Activated T-helper 2 cell treated with anti-CD3 and anti-CD28 coated beads, Interferon-gamma antibody, Interleukin-2, Interleukin-4, amounts not matched to agents 10 μg/mL and 5 μg/mL and 100 μg/mL, durations not matched to agents 14 hours and 24 hours and 36 hours (primary cell): ENCODE measurements at places on chromosomes 2 and 18. TPM values are rescaled to one million over a fixed set of nuclear protein-coding genes. Genes with fewer than 3 reads are reported as not detected.

Gene LBH
- total RNA-seq = 60.8 and 61.1 TPM in 2 replicates

Gene MC2R
- not detected in 2 replicates for total RNA-seq

Gene DUSP2
- 238 and 260 TPM in 2 replicates for total RNA-seq

Gene GALNT5
- total RNA-seq = not detected in 2 replicates

Gene UGT1A10
- not detected in 2 replicates for total RNA-seq

- DNase-seq = no peak
- H3K36me3 ChIP-seq = no peaks in the 10 kb centered on the region
- no peaks in the 10 kb centered on the region for H3K4me1 ChIP-seq
- peaks cover 41% of the 10 kb centered on the region for H3K27me3 ChIP-seq
- no peak overlapping the region for H3K4me3 ChIP-seq
These were observed 59.5 kb downstream of the FAM168B start for GRCh38 chr2:131033786-131034121.

- H3K27me3 ChIP-seq = no peaks in the 10 kb centered on the region
- H3K4me1 ChIP-seq = no peaks in the 10 kb centered on the region
- H3K36me3 ChIP-seq = no peaks in the 10 kb centered on the region
- no peak for DNase-seq
- no peak overlapping the region for H3K27ac ChIP-seq
- H3K4me3 ChIP-seq = no peak overlapping the region
These were observed 79.4 kb downstream of the FSIP2 start for GRCh38 chr2:185817991-185818390.

GRCh38 chr2:241689306-241689705, 2.7 kb upstream of the DTYMK start:
- H3K36me3 ChIP-seq = peaks cover 38% of the 10 kb centered on the region
- peak overlapping the region; percentile 61 for H3K4me3 ChIP-seq
- H3K4me1 ChIP-seq = peaks cover 13% of the 10 kb centered on the region
- no peak for DNase-seq
- no peaks in the 10 kb centered on the region for H3K27me3 ChIP-seq

DNA sequence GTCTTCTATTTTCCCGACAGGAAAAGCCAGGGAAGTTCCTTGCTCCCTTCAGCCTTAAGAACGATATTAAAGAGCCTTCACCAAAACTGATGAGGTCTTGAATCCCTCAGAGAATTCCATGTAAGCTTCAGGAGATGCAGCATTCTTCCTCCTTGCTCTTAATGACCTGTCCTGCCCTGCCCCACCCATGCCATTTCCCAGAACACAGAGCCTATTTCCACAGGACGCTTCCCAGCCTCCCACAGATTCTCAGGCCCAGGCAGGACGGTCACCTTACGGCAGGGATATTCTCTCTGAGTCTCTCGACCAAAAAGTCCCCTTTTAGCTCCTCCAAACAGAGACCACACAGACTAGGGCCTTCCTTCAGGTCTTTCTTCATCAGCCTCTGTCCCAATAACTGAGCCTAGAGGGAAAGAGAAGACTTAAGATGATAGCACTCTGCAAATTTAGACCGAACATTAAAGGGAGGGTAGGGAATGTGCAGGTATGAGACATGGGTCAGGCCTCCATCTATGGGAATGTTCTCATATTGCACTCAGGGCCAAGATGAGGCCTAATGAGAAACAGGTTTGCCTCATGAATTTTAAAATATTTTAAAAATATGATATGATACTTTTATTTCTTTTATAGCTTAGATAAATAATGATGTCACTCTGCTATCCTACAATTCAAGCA, 62.1 kb downstream of the COBLL1 start:
- no peak overlapping the region for H3K4me3 ChIP-seq
- H3K36me3 ChIP-seq = no peaks in the 10 kb centered on the region
- H3K4me1 ChIP-seq = no peaks in the 10 kb centered on the region
- no peaks in the 10 kb centered on the region for H3K27me3 ChIP-seq

- H3K4me1 ChIP-seq = no peaks in the 10 kb centered on the region
- no peaks in the 10 kb centered on the region for H3K36me3 ChIP-seq
- DNase-seq = no peak
- no peaks in the 10 kb centered on the region for H3K27me3 ChIP-seq
- no peak overlapping the region for H3K27ac ChIP-seq
These were observed 201.7 kb downstream of the PTH2R start for GRCh38 chr2:208608122-208608835.

DNA sequence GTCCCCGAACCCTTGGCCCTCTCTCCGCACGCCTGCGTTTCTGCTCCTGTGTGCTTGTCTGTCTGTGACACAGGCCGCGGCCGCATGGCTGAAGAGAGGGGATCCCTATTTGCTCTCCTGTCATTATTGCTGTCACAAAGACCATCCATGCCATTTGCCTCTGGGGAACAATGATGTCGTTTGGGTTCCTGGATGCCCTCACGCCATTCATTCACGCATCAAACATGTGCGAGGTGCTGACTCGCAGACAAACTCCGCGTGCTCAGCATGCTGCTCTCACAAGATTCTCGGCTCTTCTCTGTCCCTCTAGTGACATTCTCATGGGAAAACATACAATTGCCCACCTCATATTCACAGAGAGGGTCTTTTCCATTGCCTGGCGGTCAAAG, 67.8 kb downstream of the ASB1 start:
- no peak for DNase-seq
- H3K27me3 ChIP-seq = peaks cover 2% of the 10 kb centered on the region
- no peak overlapping the region for H3K4me3 ChIP-seq
- peaks cover 23% of the 10 kb centered on the region for H3K4me1 ChIP-seq

DNA sequence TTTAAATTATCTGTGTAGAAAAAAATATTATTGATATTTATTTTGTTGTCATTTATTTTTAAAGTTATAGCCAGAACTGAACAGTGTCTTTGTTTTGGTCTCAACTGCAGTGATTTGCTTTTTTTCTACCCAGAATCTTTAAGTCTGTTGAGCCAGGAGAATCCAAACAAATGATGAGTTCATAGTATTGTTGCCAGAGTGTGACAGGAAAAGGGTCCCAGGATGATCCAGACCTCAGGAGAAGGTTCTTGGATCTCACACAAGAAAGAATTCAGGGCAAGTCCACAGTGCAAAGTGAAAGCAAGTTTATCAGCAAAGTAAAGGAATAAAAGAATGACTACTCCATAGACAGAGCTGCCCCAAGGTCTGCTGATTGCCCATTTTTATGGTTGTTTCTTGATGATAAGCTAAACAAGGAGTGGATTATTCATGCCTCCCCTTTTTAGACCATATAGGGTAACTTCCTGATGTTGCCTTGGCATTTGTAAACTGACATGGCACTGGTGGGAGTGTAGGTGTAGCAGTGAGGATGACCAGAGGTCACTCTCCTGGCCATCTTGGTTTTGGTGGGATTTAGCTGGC, 127.1 kb downstream of the AGPS start:
- no peaks in the 10 kb centered on the region for H3K27me3 ChIP-seq
- H3K27ac ChIP-seq = no peak overlapping the region
- H3K4me1 ChIP-seq = peaks cover 26% of the 10 kb centered on the region
- DNase-seq = no peak
- H3K36me3 ChIP-seq = peaks cover 42% of the 10 kb centered on the region
- H3K4me3 ChIP-seq = no peak overlapping the region

DNA sequence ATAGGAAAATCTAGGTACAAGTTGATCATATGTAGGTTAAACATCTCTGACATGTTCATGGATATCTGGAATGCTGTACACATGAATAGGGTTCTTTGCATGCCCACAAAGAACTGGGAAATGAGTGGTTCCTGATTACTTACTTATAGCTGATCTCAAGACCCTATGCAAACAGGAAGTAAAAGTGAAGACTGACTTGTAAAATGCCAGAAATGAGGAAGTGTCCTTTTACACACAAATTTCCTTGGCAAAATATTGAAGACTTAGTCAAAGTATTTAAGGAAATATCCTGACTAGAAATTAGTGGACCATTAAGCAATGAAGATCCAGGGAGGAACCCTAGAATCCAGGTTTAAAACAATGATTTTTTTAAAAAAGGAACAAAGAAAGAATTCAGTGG, 203.7 kb upstream of the DLGAP1 start:
- no peaks in the 10 kb centered on the region for H3K4me1 ChIP-seq
- no peaks in the 10 kb centered on the region for H3K36me3 ChIP-seq
- no peak for DNase-seq
- H3K4me3 ChIP-seq = no peak overlapping the region
- no peak overlapping the region for H3K27ac ChIP-seq
- H3K27me3 ChIP-seq = no peaks in the 10 kb centered on the region

DNA sequence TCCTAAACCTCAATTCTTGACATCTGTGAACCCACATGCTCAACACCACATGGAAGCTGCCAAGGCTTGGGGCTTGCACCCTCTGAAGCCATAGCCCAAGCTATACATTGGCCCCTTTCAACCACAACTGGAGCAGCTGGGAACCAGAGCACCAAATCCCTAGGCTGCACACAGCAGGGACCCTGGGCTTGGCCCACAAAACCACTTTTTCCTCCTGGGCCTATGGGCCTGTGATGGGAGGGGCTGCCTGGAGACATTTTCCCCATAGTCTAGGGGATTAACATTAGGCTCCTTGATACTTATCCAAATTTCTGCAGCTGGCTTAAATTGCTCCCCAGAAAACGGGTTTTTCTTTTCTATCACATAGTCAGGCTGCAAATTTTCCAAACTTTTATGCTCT, 40.3 kb downstream of the EXOC6B start:
- DNase-seq = no peak
- H3K4me1 ChIP-seq = peaks cover under 1% of the 10 kb centered on the region
- no peak overlapping the region for H3K27ac ChIP-seq
- no peaks in the 10 kb centered on the region for H3K36me3 ChIP-seq

- H3K4me3 ChIP-seq = no peak overlapping the region
- H3K4me1 ChIP-seq = no peaks in the 10 kb centered on the region
- peaks cover 13% of the 10 kb centered on the region for H3K27me3 ChIP-seq
- H3K27ac ChIP-seq = no peak overlapping the region
These were observed 9.9 kb upstream of the SLC66A3 start for GRCh38 chr2:11145350-11145749.
